ENCODE measurements at places on chromosomes 3 and 15.

DNA sequence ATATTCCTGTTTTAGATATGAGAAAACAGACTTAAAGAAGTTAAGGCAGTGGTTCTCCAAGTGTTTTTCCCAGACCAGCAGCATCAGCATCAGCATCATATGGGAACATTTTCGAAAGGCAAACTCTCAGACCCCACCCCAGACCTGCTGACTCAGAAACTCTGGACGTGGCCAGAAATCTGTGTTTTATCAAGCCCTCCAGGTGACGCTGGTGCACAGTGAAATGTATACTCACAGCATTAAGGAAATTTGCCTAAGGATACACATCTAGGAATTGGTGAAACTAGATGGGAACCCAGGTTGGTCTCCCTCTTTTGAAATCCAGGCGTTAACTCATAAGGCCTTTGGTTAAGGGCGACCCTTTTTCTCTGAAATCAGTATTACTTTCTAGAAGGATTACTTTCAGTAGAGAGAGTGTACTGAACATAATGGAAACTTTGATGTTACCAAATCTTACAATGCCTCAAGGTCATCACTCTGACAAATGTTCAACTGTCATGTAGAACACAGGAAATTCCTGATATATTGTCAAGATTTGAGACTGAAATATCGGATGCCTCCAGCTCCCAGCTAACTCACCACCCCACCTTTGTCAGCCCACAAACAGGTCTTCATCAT is 910.2 kb downstream of the ROBO1 start:
- no peak for DNase-seq

GRCh38 chr15:96270581-96271172 is 59.8 kb upstream of the NR2F2 start:
- DNase-seq, result no peak

- DNase-seq, result no peak
These were observed 76.3 kb upstream of the ICE2 start for GRCh38 chr15:60555291-60555690.

DNA sequence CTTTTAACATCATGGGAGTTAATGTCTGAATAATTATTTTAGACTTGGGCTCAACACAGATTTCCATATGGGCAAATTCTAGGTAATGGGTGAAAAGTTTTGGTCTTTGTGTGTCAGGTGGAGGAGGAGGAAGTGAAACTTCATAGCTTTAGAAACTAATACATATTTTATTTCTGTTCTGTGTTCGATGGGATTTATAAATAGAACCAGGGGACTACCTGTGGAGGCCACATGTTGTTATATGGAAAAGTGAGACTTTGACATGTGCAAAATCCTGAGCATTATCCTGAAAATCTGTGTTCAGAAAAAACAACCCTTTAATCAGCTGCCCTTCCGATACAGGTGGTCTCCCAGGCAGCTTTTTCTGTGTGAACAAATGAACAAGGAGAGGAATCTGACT is 209.5 kb downstream of the SOX2 start:
- no peak for DNase-seq

DNA sequence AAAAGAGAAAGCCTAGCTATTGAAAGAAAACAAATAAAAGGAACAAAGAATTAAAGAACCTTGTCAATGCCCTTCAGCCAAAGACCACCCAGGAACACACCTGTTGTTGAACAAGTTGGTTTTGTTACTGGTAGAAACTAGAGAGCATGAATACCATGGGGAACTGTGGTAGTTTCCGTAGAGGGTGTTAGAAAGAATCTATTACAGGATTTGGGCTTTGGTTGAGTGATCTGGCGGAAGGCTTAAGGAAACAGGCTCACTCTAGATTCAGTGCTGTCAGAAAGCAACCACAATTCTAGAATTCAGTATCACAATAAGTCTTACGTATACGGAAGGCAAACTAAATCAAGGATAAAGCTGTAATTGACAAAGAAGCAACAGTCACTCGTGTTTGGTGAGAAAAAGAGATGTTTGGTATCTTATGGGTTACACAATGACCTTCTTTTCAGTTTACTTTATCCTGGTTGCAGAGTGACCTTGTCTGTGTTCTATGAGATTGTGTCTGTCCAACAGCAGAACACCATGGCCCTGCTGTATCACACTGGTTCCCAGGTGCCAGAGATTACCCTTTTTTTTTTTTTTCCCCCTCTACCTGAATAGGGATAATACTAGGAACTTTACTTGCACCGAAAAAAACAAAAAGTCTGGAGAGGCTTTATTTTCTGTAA is 265.9 kb downstream of the SHQ1 start:
- DNase-seq, result no peak

GRCh38 chr3:156207802-156208685 is 87.7 kb downstream of the KCNAB1 start:
- DNase-seq, result no peak

DNA sequence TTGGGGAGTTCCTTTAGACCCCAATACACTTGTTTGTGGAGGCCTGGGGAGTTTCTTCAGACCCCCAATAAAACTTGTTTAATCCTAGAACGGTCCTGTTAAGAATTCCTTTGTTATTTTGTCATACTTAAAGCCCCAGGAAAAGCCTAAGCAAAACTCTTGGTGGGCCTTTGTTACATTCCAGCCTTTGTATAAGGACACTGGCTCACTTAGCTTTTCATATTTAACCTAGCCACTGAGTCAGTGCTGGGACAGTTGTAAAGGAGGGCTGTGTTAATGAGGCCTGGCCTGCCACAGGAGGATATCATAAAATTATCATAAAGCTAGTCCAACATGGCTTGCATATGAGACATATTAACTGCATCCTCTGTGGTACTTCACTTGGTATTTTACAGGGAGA is 760.1 kb downstream of the ZNF385D start:
- DNase-seq, result no peak

GRCh38 chr3:29515451-29515850 is 234.6 kb downstream of the RBMS3 start:
- no peak for DNase-seq

DNA sequence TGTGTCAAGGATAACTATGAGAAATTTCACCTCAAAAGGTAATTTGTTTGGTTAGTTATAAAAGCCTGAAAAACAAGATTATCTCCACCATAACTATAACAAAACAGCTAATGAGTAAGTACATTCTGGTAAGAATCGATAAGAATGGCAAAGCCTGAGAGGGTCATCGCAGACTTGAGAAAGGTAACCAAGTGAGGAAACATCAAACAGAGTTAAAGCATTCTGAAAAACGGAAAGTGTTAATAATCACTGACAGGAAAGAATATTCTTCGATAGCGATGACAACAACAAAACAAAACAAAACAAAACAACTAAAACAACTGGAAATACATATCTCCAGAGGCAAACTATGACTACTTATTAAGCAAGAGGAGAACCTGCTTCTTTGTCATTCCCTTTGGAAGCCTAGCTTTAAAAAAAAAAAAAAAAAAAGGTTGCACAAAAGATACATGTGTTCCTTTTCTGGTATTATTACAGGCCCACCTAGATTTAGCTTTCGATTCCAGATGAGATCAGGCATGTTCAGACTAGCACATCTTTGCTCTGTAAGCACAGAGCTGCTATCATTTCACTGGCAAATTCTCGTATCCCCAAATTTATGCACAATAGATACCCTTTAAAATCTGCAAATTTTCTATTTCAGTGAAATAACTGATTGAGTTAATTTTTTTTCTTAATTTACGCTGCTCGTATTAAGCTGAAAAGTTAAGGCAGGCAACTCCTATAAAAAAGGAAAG is 155.6 kb downstream of the TIGIT start:
- DNase-seq, result no peak

DNA sequence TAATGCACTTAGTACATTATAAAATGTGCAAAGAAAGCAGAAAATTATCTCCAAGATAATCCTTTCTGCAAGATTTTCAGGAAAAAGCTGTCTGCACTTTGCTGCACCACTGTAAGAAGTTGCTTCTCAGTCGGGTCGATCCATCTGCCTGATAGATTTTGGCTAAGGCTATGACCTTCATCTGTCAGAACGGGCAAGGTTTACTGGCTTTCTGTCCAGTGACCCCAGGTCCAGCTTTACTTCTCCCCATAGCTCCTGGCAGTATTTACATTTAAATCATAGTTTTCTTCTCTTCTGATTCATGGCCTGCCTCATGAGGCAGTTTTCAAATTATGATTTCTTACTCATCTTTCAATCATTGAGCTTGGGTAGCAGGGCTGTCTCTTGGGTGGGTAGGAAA is 422.7 kb downstream of the EPHB1 start:
- DNase-seq, result no peak

DNA sequence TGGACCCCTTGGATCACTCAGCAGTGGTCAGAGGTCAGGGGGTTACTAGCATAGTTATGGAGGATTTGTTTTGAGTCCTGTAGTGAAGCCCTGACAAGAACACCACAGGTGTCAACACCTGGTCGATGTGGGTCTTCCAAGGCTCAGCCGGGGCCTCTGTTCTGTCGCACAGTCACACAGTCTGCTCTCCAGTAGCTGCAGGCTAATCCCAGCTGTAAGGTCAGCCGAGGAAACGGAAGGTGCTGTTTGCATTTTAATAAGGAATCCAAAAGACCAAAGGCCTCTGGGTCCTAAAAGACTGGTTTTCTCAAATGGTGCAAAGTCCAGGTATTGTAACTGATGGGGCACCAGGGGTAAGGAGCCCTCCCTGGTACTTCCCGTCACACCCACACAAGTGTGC is 71.7 kb downstream of the RPLP1 start:
- DNase-seq, result no peak

DNA sequence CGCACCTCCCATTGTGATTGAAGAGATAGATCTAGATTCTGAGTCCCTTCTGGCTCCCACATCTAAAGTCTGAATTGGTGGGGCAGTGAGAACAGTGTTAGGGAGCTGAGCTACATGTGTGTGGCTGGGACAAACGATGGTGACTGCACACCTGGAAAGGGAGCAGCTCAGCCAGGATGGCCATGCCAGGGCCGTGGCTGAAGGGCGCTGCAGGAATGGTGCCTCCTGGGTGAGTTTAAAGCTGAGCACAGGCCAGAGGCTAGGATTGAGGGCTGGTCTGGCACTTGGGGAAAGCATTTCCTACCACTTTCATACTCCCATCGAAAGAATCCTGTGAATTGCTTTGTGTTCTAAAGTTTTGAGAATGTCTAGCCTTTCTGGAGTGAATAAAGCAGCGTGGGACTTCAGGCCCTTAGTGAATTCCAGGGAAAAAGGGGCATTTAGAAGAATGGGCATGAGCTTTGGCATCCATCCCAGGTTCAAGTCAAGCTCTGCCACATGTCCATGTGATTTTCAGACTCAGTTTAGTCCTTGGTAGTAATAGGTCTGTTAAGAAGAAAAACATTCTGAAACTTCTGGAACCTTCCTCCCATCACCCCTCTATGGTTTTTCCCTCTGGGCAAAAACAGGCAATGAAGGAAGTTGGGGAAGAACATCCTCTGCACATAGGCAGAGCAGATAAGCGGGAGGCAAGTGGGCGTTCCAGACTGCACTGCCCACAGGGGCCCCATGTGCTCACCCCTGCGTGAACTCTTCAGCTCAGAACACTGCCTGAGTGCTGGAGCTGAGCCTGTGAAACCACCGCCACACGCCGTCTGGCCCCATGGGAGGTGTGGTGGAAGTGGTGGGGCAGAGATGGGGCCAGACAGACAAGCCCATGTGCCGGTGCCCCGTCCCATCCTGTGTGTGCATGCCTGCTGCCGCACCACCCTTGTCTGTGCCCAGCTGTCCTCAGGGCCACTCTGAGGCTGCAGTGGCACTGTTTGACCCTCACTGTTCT is 12.9 kb upstream of the CPNE9 start:
- no peak for DNase-seq

DNA sequence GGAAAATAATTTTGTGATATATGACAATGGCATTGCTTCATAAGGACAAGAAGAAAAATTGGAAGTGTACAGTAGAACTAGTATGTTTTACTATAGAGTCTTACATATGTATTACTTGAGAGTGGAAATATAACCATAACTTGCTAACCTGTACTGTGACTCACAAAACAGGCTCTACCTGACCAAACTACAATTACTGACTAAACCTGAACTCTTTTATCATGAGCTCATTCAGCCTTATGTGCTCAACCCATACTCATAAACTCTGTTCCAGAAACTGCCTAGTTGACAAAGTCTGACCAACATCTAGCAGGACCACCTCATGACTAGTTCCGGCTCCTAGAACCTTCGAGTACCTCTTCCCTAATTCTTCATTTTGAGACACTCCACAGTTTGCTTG is 6.3 kb downstream of the CDIN1 start:
- DNase-seq, result no peak

DNA sequence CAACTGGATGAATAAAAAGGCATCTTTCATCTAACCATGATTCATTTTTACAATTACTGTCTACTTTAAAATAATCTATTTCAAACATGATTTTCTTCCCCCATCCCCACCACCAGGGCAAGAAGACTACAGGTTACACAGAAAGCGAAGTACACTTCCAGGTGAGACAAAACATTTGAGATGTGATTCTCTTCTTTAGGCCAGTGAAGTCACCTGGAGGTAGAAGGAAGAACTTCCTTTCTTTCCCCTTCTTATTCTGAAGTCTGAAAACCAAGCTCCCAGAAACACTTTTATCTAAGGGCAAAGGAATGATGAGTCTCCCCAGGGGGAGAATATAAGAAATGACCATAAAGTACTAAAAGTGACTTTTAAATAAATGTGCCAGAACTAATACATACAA is 36.7 kb downstream of the SHQ1 start:
- DNase-seq, result no peak

GRCh38 chr3:120369037-120369467 is 19.9 kb upstream of the LRRC58 start:
- no peak for DNase-seq

DNA sequence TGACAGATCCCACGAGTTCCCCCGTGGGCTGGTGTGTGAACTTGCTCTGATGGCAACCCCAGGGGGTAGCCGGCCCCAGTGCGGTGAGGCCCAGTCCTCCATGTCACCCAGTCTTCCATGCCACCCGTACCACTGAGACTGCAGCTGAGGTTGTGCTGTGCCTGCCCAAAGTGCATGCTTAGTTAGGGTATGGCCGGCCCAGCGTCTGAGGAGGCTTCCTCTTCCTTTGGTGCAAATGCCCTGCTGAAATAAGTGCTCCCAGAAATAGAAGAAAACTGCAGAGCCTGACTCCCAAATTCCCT is 31.5 kb downstream of the MGLL start:
- DNase-seq, result no peak

DNA sequence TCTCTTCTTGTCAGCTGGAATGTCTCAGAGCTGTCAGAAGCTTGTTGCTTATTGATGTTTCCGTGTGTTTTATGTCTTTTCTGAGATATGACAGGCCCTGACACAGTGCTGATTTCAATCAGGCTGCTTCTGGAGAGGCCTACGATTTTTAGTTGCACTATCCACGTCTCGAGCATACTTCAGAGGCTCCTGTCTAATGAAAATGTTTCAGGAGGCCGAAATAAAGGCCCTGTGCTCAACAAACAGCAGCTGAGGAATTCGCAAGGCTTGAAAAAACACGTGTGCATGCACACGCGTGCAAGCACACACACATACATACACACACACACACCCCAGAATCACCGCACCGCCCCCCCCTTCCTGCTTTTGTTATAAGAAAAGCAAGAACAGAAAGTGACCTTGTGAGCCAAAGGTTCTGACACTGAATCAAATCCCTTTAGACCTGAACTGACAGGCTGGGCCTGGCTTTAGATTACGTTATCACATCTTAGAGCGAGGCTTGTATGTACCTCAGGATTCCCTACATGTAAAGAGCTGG is 296.6 kb downstream of the NR2F2 start:
- DNase-seq, result no peak

GRCh38 chr3:179148616-179149405 is 654 bp downstream of the PIK3CA start:
- DNase-seq, result no peak

All from NCI-H446 (cell line).